ENCODE measurements at places on chromosomes 1 and 21. TPM values are rescaled to one million over a fixed set of nuclear protein-coding genes. Genes with fewer than 3 reads are reported as not detected.

- H3K27ac ChIP-seq: no peak overlapping the region
- no peak overlapping the region for H3K4me3 ChIP-seq
- H3K27me3 ChIP-seq: no peaks in the 10 kb centered on the region
- H3K36me3 ChIP-seq: no peaks in the 10 kb centered on the region
- peaks cover 22% of the 10 kb centered on the region for H3K4me1 ChIP-seq
- no peak for DNase-seq
Measured at GRCh38 chr1:116284819-116285390, 88.1 kb upstream of the ATP1A1 start.

DNA sequence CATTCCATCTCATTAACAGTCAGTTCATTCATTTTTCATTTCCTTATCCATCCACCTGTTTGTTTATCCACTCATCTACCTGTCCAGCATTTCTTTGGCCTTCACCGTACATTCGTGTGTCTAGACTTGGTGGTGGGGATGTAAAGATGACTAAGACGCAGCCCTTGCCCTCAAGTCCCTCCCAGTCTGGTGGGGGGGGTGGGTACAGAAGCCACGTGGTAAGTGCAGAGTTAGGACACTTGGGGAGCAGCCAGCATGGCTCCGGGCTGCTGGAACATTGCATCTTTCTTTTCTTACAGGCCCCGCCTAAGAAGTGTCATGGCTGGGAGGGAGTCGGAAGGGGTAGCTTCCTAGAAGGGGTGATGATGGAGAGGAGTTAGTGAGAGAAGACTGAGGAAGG lies 17.2 kb downstream of the KIF26B start:
- no peak for DNase-seq
- no peak overlapping the region for H3K4me3 ChIP-seq
- no peaks in the 10 kb centered on the region for H3K36me3 ChIP-seq
- no peaks in the 10 kb centered on the region for H3K27me3 ChIP-seq

- H3K4me1 ChIP-seq: peaks cover 16% of the 10 kb centered on the region
- H3K36me3 ChIP-seq: no peaks in the 10 kb centered on the region
- no peak overlapping the region for H3K4me3 ChIP-seq
Measured at GRCh38 chr1:43267291-43267805, 2.4 kb upstream of the TMEM125 start.

DNA sequence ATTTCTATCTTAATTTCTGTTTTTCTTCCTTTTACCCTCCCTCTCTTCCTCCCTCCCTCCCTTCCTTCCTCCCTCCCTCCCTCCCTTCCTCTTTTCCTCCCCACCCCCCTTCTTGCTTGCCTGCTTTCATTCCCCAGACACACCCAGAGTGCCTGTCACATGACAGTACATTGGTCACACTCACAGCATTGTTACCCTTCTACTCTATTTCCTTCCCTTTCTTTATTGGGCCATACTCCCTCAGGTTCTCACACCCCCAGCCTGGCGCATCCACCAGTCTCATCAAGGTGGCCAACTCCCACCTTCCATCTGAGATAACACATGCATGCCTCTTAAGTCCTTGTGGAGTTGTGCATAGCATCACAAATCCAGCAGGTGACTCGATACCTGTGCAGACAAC lies 10.9 kb downstream of the TMPRSS3 start:
- H3K27me3 ChIP-seq: no peaks in the 10 kb centered on the region
- no peak overlapping the region for H3K27ac ChIP-seq
- no peak for DNase-seq
- H3K4me3 ChIP-seq: no peak overlapping the region
- H3K4me1 ChIP-seq: no peaks in the 10 kb centered on the region

DNA sequence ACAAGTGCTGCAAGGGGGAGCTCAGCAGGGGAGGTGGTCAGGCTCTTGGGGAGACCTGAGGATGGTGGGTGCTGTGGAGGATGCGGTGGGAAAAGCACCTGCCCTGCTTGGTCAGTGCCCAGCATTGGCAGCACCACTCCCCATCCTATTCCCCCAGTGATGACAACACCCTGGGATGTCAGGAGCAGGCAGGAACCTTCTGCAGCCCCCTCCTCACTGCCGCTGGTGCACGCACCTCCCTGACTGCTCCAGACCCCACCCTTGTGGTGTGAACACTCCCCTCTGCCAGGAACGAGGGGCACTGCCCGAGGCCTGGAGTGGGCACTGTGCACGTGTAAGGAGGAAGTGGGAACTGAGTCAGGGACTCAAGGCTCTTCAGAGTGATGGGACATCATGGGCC lies 12.5 kb downstream of the TMPRSS3 start:
- DNase-seq: no peak
- no peaks in the 10 kb centered on the region for H3K4me1 ChIP-seq
- no peaks in the 10 kb centered on the region for H3K27me3 ChIP-seq
- H3K27ac ChIP-seq: no peak overlapping the region
- H3K4me3 ChIP-seq: no peak overlapping the region
- no peaks in the 10 kb centered on the region for H3K36me3 ChIP-seq

DNA sequence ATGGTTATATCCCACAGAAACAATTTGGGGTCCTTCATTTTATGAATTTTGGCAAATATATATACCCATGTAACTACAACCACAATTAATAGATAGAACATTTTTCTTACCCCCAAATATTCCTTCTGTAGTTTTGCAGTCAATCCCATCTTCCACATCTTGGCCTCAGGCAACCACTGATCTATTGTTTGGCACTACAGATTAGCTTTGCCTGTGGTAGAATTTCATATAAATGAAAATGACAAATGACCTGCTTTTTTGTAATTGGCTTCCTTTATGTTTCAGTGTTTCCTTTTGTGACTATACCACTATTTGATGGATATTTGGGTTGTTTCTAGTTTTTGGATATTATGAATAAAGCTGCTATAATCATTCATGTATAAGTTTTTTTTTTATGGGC lies 91.5 kb downstream of the MAST2 start:
- DNase-seq: no peak
- no peaks in the 10 kb centered on the region for H3K36me3 ChIP-seq
- no peak overlapping the region for H3K4me3 ChIP-seq
- no peak overlapping the region for H3K27ac ChIP-seq
- H3K4me1 ChIP-seq: peaks cover 14% of the 10 kb centered on the region

DNA sequence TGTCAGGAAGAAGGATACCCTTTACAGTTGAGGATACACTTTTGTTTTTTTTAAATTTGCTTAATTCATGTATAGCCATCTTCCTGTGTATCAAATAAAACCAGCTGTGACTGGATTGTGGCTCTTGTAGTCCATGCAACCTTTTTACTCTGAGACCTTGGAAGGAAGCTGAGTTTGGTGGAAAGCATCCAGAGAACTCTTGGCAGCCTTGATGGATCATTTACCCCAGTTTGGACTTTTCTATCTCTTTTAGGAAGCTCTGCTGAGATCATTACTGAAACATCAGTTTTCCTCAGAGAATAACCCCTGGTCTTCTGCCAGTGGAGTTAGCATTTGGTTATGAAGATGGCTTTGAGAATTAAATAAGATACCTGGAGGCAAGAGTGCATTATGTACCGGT lies 21.2 kb upstream of the APOBEC4 start:
- DNase-seq: no peak
- H3K27me3 ChIP-seq: no peaks in the 10 kb centered on the region

- H3K4me1 ChIP-seq: no peaks in the 10 kb centered on the region
- no peak for DNase-seq
- no peak overlapping the region for H3K4me3 ChIP-seq
- H3K27ac ChIP-seq: no peak overlapping the region
Measured at GRCh38 chr1:100530880-100531487, 7.0 kb upstream of the GPR88 start.

GRCh38 chr1:235313262-235313661 lies 14.7 kb downstream of the ARID4B start:
- H3K27me3 ChIP-seq: no peaks in the 10 kb centered on the region
- DNase-seq: no peak
- peaks cover 18% of the 10 kb centered on the region for H3K4me1 ChIP-seq
- H3K36me3 ChIP-seq: no peaks in the 10 kb centered on the region

- H3K27ac ChIP-seq: no peak overlapping the region
- DNase-seq: no peak
- H3K4me1 ChIP-seq: peaks cover 6% of the 10 kb centered on the region
Measured at GRCh38 chr1:27599605-27600497, 4.1 kb downstream of the AHDC1 start.

DNA sequence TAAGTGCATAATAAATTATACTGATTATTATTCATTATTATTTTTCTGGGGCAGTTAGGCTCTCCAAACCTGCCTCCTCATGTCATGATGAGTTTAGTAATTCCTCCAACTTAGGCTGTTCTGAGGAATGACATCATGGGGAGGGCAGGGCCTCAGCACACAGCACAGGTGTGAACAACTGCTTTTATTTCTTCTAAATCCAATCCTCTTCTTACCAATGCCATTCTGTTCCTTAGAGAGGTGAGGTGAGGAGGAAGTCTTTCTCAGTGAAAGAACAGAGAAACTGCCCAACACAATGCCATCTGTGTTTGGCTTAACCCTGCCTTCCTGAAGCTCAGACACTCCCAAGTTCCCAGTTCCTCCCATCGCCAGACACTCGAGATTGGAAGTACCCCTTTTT lies 45.4 kb upstream of the WASF2 start:
- H3K4me3 ChIP-seq: no peak overlapping the region
- no peaks in the 10 kb centered on the region for H3K27me3 ChIP-seq
- H3K27ac ChIP-seq: no peak overlapping the region
- H3K36me3 ChIP-seq: no peaks in the 10 kb centered on the region

GRCh38 chr1:152806576-152806975 lies at the start of gene LCE1C:
TSS of gene LCE1C (minus strand) at chr1:152806651. CDS start at chr1:152805478, 1,173 bp downstream.
- no peaks in the 10 kb centered on the region for H3K4me1 ChIP-seq
- H3K27ac ChIP-seq: no peak within 1 kb of the TSS
- H3K36me3 ChIP-seq: no peaks in the 10 kb centered on the region
- no peak for DNase-seq
- H3K27me3 ChIP-seq: no peaks in the 10 kb centered on the region
- no peak within 1 kb of the TSS for H3K4me3 ChIP-seq

DNA sequence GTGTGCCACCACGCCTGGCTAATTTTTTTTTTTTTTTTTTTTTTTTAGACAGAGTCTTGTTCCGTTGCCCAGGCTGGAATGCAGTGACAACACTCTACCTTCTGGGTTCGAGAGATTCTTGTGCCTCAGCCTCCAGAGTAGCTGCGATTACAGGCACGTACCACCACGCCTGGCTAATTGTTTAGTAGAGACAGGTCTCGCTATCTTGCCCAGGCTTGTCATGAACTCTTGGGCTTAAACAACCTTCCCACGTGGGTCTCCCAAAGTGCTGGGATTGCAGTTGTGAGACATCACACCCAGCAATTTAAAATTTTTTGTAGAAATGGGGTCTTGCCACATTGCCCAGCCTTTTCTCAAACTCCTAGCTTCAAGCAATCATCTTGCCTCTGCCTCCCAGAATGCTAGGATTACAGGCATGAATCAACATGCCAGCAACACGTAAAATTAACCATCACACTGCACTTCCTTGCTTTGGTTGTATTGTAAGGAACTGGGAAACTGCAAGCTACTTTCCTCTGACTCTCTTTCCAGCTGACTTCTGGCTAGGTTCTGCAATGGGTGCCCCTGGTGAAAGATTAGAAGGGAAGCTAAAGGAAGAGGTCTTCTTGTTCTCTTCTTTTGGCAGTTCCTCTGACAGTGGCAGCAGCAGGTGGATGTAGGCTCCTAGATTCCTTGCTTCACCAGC lies 13.9 kb upstream of the IL6R start:
- no peak overlapping the region for H3K27ac ChIP-seq
- no peak for DNase-seq
- H3K4me3 ChIP-seq: no peak overlapping the region
- no peaks in the 10 kb centered on the region for H3K4me1 ChIP-seq
- no peaks in the 10 kb centered on the region for H3K36me3 ChIP-seq
- no peaks in the 10 kb centered on the region for H3K27me3 ChIP-seq

DNA sequence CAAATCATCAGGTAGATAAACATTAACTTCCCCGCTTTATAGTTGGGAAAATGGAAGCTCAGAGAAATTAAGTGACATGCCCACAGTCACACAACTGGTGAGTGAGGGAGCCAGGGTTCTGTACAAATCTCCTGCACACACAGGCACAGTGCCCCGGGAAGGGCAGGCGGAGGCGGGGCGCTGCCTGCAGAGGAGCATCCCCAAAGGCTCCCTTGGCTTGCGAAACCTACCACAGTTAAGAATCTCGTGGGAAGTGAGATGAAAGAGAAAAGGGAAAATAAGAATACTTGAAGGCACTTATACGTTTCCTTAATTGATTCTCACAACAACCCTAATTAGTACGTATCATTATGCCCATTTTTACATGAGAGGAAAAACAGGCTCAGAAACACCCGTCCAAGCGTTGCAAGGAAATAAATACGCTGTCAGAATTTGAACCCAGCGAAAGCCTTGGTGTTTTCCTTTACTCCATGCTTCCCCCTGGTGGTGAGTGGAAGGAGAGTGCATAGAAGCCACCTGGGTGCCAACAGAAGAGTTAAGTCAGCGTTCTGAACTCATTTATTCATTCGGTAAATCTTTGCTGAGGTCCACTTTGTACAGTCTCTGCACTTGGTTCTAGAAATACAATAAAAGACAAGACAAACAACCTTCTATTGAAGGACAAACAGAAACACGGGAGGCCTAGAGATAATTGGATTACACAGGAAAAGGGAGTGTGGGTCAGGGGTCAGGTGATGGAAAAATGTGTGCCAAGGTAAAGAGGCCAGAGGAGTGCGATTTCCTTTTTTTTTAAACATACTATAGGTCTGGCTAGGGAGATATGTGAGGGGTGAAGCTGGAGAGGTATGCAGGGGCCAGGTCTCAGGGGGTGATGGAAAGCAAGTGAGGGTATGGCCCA lies 28.4 kb downstream of the ACP6 start:
- H3K27me3 ChIP-seq: no peaks in the 10 kb centered on the region
- DNase-seq: no peak
- H3K36me3 ChIP-seq: no peaks in the 10 kb centered on the region
- H3K27ac ChIP-seq: no peak overlapping the region

- no peaks in the 10 kb centered on the region for H3K27me3 ChIP-seq
- no peaks in the 10 kb centered on the region for H3K4me1 ChIP-seq
- H3K36me3 ChIP-seq: no peaks in the 10 kb centered on the region
- no peak overlapping the region for H3K4me3 ChIP-seq
- no peak for DNase-seq
Measured at GRCh38 chr1:227417756-227418480, 99.6 kb upstream of the CDC42BPA start.

- peak overlapping the region; percentile 52 for H3K4me3 ChIP-seq
- H3K27ac ChIP-seq: peak overlapping the region; percentile 64
- no peak for DNase-seq
- peaks cover 17% of the 10 kb centered on the region for H3K4me1 ChIP-seq
- no peaks in the 10 kb centered on the region for H3K27me3 ChIP-seq
Measured at GRCh38 chr1:226679262-226679661, 59.8 kb downstream of the ITPKB start.

Gene GUCA2B
- total RNA-seq: 0.38 TPM

Gene NOTCH2NLA
- 19.1 TPM for total RNA-seq

Gene SPATA21
- total RNA-seq: not detected

Gene PKP1
- total RNA-seq: 0.15 TPM

Gene LAX1
- 1.0 TPM for total RNA-seq

Gene NUF2
- 0.49 TPM for total RNA-seq

Gene GPR37L1
- 0.03 TPM for total RNA-seq

Gene AUNIP
- 0.37 TPM for total RNA-seq

Gene CLIC6
- total RNA-seq: 2.1 TPM

Gene SYNC
- total RNA-seq: 1.2 TPM

Gene SLC44A5
- total RNA-seq: 0.16 TPM

Gene C1orf56
- total RNA-seq: 2.6 TPM

Gene ZBTB7B
- 28.5 TPM for total RNA-seq
